ENCODE measurements at places on chromosomes 2 and 18. TPM values are rescaled to one million over a fixed set of nuclear protein-coding genes. Genes with fewer than 3 reads are reported as not detected.

DNA sequence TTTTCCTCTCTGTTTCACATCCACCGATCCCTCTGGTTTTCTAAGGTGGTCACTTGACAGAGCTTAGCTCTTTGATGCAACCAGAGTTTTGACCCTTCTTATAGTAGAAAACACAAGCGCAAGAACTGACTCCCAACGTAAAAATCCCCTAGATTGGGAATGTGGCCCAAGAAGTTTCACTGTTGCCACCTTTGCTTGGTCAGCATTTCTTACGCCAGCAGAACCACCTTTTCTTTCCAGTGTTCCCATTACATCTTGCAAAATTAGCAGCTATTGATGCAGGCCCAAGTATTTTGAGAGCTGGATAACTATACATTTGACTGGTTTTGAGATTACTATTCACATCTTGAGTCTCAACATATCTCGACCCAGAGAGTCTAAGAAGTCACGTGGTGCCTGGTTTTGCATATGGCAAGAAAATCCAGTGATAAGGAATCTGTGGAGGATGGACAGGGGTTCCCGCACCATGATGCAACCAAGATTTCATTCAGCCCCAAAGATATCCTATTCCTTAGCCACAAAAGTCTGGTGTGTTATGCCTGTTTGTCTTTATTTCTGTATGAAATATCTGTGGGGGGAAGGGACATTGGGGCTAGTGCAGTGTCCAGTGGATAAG is 37.9 kb downstream of the FBLN7 start:
- no peak for DNase-seq

DNA sequence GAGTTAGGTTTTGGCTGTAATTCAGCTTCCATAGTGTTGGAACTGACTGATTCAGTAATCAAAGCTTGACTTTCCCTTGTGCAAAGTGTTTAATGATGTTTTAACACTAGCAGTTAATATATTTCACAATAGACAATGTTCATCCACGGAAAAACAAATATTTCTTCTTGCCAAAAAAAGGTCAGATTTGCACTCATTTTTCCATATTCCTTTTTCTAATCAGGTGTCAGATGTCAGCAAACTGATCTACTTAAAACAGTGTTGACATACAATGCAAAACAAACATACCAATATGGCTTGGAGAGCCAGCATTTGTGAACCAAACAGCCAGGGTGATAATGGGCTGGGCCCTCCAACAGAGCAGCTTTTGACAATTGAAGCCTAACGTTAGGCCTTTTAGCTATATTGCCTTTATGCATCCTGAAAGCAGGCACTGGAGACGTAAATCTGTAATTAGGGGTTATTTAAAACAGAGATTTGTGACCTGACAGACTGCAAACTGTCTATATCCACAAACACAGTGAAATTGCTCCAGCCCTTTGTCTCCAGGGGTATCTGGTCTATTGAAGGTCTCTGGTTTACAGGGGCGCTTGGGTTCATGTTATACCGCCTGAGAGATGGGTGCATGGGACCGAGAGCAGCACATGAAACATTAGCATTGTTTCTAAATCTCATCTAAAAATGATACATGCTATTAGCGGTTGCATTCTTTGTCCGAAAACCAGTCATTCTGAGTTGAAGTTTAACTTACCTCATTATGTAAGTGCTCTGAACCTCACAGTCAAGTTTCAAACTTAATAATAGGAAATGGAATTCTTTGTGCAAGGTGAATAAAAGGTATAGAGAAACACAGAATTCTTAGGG is 7.1 kb upstream of the CDCA7 start:
- DNase-seq, result no peak

DNA sequence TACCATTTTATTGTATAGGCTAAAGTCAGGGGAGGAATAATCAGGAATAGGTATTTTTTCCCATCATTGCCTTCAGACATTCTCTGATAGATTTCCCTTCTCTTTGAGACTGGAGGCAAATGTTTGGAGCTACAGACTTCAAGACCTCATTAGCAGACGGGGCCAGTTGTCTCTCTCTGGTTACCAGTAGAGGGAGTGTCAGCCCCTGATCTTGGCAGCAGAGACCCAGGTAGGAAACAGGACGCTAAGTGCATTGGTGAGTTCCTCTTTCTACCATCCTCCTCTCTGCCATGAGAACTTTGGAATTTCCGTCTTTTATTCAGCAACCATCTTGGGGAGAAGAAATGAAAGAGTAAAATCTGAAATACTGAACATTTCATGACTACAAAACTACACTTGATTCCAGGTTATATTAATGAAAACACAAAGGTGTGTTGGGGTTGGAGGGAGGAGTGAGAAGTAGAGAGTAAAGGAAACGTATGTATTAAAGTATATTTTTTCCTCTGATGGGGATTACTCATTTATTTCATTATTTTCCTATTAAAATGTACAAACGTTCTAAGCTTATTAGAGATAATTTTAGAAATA is 186.2 kb upstream of the GCFC2 start:
- no peak for DNase-seq

The REG3G gene
- not detected for total RNA-seq

The DSG4 gene
- not detected for total RNA-seq
